ENCODE measurements at places on chromosomes 12 and 14.

GRCh38 chr12:96219700-96220206, 25.6 kb downstream of the ELK3 start:
- no peak for DNase-seq

DNA sequence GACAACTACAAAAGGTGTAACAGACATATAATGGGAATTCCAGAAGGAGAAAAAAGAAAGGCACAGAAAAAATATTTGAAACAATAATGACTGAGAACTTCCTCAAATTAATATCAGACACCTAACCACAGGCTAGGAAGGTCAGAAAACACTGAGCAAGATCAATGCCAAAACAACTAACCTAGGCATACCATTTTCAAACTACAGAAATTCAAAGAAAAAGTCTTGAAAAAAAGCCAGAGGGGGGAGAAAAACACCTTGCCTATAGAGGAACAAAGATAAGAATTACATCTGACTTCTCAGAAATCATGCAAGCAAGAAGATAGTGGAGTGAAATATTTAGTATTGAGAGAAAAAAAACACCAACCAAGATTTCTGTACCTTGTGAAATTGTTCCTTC, 77.8 kb downstream of the RIN3 start:
- no peak for DNase-seq

- no peak for DNase-seq
These were observed 3.8 kb downstream of the DHRS2 start for GRCh38 chr14:23639891-23640523.

- DNase-seq, result no peak
These were observed 36.8 kb downstream of the CCDC88C start for GRCh38 chr14:91380610-91381371.

DNA sequence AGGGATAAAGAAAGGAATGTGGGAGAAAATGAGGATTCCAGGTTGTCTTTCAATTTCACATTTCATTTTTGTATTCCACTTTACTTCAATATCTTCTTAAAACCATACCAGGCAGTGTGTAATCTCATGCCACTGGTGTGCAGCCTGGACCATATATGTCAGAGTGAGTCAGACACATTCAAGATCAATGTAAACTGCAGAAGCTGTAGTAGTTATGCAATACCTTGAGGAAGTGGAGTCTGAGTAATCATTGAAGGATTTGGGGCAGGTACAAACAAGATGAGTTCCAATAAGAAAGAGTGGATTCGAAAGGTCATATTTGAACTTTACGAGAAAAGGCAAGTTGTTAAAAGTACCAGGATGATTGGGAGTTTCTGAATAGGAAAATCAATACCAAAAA, 14.1 kb downstream of the PLCZ1 start:
- no peak for DNase-seq

DNA sequence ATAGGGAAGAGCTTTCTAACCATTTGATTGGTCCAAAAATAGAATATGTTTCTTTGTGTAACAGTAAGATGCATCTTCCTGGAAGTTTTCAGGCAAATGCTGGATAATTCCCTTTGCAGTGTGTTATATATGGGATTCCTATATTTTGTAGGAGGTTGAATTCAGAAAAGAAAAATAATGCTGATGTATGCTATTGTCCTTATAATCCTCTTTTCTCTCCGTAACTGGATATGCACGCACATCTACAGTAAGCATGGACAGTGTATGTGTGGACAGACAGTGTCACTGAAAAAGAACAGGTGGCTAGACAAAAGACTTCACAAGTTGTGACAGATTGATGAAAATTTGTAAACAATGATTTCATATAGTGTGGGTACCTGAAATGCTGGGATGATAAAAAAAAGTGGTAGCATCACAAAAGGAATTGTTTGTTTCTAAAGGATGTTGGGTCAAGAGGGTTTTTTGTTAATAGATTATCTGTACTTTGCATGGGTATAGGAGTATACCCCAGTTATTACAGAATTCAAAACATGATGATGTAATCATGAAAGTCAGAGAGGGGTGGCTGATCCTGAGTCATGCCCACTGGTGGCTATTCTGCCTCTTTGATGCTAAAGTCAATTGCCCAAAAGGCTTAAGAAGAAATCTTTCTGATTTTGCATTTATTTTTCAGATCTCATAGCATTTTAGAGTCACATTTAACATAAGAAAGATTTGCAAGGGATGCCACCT, 160.7 kb upstream of the TMTC1 start:
- no peak for DNase-seq

DNA sequence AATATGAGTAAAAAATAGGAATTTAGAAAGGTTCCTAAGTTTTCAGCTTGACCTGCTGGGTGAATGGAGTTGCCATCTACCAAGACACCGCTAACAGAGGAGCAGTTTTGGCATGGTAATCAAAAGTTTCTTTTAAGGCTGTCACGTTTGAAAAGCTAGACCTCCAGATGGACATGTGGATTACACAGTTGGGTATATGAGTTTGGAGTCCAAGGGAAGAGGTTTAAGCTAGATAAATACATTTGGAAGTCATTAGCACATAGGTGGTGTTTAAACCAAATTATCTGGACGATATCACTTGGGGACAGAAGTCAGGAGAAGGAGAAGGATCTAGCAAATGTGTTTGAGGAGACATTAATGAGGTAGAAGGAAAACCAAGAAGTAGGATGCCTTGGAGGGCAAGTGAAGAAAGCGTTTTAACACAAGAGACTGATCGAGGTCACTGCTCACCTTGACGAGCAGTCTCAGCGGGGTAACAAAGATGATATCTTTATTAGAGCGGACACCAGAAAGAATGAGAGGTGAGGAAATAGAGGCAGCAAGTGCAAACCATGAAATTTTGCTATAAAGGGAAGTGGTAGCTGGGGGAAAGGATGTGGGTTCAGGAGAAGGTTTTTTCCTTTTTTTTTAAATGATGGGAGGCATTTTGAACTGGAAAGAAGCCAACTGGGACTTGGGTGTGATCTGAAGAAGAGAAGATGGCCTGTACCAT, 17.6 kb downstream of the PNP start:
- no peak for DNase-seq

DNA sequence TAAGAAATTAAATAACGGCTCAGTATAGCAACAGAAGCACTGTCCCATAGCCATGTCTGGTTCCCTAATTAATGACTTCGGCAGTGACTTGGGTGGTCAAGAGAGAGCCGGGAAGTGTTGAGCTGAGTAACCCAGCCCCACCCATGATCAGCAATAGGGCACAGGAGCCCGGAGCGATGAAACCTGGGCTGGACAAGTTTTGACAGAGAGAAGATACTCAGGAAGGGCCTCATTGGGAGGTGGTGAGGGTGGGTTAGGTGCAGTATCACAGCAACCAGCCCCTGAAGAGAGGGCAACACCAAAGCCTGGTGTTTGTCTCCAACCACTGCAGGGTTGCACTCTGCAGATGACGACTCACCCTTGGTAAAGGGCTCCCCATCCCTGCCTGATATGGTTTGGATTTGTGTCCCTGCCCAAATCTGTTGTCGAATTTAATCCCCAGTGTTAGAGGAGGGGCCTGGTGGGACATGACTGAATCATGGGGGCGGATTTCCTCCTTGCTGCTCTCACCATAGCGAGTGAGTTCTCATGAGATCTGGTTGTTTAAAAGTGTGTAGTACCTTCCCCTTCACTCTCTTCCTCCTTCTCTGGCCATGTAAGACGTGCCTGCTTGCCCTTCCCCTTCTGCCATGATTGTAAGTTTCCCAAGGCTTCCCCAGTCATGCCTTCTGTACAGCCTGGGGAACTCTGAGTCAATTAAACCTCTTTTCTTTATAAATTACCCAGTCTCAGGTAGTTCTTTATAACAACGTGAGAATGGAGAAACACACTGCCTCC, 124.9 kb upstream of the MED13L start:
- DNase-seq, result no peak

DNA sequence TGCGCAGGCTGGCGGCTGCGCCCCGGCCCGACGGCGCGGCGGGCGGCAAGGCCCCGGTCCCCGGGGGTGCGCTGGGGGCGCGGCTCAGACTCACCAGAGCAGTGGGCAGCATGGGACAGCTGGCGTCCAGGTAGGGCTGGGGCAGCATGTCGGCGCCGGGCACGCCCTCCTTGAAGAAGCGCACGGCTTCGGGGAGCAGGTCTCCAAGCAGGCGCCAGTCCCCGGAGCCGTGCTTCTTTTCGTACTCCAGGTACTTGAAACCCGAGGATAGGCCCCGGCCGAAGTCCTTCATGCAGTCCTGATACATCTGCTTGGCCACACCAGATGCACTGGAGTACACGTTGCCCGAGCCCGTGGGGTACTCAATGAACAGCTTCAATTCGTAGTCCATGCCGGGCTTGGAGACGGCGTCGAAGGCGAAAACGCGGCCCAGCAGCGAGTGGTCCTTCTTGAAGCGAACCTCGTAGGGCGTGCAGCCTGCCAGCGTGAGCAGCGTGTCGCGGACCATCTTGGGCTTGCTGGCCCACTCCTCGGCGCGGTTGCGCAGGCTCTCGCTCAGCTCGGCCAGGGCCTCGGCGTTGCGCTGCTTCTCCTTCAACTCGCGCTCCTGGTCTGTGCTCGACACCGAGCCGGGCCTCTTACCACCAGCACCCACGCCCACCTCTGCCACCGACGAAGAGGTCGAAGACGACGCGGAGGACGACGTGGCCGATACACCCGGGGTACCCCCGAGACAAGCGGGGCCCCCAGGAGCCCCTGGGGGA, 2.2 kb downstream of the IRF2BPL start:
- DNase-seq, result no peak

- no peak for DNase-seq
These were observed 13.2 kb downstream of the PNP start for GRCh38 chr14:20482382-20482781.

DNA sequence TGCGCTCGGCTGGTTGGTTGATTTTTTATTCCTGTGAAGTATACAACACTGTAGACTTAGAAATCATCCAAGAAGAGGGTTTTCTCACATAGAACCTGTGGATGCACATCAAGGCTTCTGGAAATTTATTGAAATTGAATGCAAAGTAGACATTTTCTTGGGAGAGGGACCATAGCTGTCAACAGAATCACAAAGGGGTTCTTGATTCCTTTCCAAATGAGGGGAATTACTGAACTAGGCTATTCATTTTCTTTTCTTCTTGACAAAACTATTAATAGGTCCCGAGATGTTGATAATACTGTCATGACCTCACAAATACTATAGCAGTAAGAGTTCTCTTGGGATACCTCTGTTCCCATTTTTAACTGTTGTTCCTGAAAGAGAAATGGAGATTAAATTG, 73.9 kb downstream of the AKAP6 start:
- no peak for DNase-seq

- DNase-seq, result no peak
These were observed 207.2 kb downstream of the SLC5A8 start for GRCh38 chr12:101002696-101003419.

- DNase-seq, result peak; percentile 20
These were observed 64.1 kb downstream of the NELL2 start for GRCh38 chr12:44812062-44812461.

DNA sequence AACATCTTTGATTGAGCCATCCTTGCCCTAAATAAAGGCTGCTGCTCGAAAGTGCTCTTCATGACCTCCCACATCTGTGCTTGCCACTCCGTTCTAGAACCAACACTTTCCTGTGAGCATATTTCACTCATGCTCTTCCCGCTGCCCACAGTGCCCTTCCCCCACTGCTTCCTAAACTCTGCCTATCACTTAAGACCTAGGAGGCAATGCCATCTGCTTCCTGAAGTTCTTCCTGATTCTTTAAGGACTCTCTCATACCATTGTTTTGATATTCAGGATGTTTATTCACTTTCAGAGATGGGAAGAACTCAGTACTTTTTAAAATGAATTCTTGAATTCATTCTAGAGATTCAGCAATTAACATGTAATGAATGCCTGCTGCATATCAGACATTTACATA, 49.9 kb downstream of the ZFYVE21 start:
- no peak for DNase-seq

- no peak for DNase-seq
These were observed 201.0 kb downstream of the KTN1 start for GRCh38 chr14:55781046-55781445.

DNA sequence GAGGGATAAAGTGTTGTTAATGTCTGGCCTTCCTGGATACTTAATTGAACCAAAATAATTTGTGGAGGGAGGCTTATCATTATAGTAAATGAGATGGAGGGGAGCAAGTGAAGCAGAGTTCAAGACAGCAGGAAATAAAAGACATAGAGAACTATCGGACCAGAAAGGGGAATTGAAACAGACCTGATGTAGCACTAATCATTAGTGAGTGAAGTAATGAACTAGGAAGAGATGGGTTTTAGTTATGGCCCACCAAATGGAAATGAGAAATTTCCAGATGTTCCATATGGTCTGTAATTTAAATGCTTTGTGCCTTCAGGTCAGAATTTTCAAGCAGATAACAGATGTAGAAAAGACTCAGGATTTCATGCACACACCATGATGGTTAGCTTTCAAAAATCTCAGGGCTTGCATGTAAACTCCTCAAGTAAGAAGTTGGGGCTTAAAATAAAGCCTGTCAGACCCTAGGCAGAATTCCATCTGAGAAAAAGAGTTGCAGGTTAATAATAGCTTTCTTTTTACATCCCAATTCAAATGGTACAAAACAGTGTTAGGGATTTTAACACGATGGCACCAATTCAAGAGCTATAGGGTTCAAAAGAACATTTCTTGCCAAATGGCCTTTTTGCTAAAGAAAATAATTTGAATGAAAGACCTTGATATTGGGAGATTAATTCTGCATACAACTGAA, 355.8 kb downstream of the FSCB start:
- DNase-seq, result no peak

- no peak for DNase-seq
These were observed 258.6 kb downstream of the IPO8 start for GRCh38 chr12:30437044-30437443.

DNA sequence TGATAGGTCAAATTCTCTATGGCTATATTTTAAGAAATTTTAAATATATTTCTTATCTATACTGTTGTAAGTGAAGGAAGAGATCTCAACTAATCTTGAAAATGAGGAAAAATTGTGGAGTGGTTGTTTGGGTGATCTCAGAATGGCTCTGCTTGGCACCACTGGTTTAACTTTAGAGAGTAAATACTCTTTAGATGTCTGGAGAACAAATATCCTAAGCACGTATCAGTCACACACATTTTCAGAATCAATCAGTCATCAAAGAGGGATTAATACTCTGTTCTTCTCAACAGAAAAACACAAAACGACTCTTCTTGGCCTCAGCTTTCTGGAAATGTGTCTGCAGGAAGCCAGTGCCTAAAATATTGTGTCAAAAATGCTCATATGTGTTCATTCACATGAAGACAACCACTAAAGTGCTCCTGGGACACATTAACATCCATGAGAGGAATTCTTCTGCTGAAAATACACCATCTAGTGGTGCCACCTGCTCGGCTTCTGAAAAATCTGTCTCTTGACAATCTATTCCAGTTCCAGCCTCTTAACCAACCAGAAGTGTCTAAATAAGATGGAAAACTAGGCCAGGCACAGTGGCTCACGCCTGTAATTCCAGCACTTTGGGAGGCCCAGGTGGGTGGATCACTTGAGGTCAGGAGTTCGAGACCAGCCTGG, 81.1 kb upstream of the CCDC198 start:
- DNase-seq, result no peak

All from activated CD4-positive, alpha-beta T cell treated with anti-CD3 and anti-CD28 coated beads, Interleukin-2, amount 50 U/mL, for 4 hours (primary cell).